Activated CD4-positive, alpha-beta T cell treated with anti-CD3 and anti-CD28 coated beads, Interleukin-2, amount 50 U/mL, for 24 hours (primary cell): ENCODE measurements at places on chromosomes 2 and 18.

GRCh38 chr2:176814740-176815367, 397.7 kb upstream of the HNRNPA3 start:
- no peak for DNase-seq

DNA sequence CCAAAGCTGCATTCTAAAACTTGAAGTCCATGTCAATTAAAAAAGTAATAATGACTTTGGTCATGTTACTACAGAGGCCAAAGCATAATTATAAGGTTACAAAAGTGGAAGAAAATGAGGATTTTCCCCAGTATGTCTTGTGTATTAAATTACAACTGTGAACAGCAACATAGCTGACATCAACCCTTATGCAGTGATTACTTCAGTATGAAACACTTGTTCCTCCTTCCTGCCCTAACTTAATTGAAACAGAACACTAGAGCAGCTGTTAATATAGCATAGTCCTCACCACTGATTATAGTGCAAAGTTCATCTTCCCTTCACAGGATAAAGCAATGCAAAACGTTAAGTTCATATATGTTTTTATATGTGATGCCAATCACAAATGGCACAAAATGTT, 29.9 kb downstream of the EPB41L3 start:
- DNase-seq = no peak

GRCh38 chr2:122148128-122148767, 392.8 kb downstream of the TSN start:
- no peak for DNase-seq

DNA sequence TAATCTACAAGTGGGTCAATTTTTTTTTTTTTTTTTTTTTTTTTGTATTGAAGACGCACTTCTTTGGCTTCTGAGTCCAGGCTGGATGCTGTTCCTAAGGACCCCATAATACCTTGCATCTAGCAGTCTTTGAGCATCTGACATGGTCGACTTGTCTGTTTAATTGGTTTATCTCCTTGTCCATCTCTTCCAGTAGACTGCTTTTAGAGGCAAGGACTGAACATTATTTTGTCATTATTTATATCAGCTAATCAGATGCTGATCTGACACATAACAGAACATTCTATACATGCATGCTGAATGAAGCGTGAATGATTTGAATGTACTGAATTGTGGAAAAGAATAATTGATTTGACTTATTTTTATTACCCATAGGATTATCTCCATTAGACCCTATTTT, 118.7 kb downstream of the CDH7 start:
- DNase-seq = no peak

GRCh38 chr2:120764991-120765677, 29.5 kb downstream of the GLI2 start:
- DNase-seq = no peak

GRCh38 chr2:221674446-221674845, 102.3 kb upstream of the EPHA4 start:
- DNase-seq = no peak

GRCh38 chr2:102250278-102250821, 61.0 kb upstream of the IL1RL1 start:
- DNase-seq = no peak

GRCh38 chr18:6374340-6374739, 40.4 kb downstream of the L3MBTL4 start:
- no peak for DNase-seq

- DNase-seq = no peak
Measured at GRCh38 chr2:55114597-55114996, 64.3 kb upstream of the RTN4 start.

DNA sequence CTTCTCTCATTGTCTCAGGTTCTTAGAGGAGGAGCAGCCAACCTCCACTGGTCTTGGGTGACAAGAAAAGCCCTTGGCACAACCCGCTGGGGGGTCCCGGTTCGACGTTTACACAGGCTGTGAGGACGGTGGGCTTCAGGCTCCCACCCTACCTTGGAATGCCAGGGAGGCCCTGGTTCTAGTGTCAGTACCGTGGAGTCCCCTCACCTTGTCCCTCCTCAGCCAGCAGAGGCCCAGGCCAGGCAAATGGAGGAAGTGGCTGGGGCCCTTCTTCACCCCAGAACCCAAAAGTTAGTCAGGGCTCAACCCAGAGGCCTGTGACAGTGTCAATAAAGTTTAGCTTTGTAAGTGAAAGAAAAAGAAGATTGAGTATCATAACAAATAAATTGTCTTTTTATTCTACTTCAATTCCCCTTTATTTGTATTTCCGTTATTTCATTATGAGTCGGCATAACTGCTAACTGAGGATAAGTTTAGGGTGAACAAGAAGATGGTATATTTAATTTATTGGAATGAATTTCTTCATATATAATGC, 62.6 kb upstream of the ZSWIM2 start:
- DNase-seq = no peak

DNA sequence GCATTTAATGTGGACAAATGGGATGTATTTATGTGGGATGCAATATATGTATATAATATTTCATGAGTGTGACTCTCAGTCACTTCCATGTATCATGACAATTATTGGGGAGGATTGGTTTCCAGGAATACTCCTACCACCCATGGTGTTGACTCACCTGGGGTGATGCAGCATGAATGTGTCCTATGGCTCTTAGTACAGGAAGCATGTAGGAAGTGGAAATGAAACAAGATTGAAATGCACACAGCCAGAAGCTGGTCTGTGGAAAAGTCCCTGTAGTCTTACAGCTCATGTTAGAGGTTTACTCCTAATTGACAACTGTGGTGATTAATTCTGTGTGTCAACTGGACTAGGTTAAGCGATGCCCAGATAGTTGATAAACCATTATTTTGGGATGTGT, 89.3 kb upstream of the HAAO start:
- DNase-seq = no peak

GRCh38 chr18:22279741-22280452, 110.5 kb downstream of the GATA6 start:
- DNase-seq = no peak

DNA sequence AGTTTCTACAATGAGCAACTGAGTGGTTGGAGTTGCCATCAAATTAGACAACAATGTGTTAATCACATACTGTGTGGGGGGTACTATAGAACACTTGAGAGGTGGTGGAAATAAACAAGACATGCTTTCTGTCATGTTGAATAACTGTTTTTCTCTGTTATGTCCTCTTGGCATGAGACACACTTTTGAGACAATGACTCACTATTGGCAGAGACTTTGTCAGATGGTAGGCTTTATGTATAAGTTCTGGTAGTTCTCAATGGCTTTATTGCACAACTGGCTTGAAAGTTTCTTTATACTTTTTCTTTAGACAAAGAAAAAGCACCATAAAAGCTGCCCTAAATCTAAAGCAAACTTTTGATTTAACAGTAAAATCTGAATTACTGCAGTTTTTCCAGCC, 578.7 kb downstream of the ADCYAP1 start:
- no peak for DNase-seq

GRCh38 chr2:132609101-132609890, 60.7 kb downstream of the LYPD1 start:
- DNase-seq = no peak

DNA sequence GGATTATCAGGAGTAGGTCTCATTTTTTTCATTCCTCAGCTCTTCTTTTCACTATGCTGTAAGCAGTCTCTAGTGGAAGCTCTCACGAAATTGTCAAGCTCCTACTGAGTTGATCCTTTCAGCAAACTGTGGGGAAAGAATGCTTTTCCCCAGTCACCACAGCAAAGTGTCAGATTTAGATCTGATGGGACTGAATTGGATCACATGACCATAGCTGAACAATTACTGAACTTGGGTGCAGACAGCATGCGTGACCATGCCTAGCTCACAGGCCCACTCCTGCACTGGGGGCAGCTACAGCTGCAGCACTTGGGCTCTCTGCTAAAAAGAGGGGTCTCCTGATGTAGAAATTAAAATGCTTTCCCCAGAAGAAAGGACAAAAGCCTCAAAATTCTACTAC, 3.1 kb downstream of the ARHGAP15 start:
- no peak for DNase-seq

GRCh38 chr2:88959480-88960204, 268.2 kb downstream of the RPIA start:
- DNase-seq = no peak

DNA sequence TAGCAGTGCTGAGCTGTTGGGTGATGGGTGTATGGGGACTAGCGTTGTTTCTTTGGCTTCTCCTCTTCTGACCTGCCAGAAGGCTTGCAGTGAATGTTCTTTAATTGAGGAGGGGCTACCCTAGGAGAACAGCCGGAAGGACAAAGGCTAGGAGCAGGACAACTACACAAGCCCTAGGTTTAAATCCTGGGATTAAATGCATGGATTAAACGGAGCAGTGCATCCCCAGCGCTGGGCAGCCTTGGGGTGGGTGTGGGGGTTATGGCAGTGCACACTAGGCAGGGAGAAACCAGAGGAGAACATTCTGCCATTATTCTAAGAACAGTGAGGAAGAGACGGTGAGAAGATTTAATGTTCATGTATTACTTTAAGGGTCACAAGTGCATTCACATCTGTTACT, 86.4 kb upstream of the MCFD2 start:
- no peak for DNase-seq

DNA sequence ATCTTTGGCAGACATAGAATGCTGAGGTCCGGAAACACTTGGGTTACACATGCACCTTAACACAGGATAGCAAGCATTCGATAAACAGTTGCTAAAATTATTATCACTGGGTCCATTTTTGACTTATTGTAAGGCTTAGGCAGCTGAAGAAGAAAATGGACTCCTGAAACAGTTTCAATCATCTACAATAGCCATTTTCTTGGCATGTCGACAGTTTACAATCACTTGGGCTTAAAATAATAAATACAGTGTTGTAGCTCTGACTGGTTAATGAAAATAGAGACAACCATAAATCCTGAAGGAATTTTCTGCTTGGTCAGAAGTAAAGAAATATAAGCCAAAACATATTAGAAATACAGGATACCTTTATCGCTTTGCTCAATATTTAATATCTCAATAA, 169.2 kb downstream of the XIRP2 start:
- DNase-seq = no peak

DNA sequence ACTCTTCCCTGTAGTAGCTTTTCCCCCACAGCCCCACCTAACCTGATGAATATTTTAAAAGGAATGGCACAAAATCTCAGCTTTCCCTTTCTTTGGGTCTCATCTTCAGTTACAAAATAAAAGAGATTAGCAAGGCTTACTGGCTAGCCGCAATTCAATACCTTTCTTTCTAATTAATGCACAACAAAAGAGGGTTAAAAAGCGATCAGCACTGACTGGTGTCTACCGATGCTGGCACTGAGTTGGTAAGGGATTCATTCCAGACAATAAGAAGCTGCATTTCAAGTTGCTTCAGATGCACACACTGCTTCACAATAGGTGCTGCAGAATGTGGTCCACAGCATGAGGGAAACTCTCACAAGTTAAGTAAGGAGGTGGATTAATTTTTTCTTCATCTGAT, 41.9 kb downstream of the HDHD2 start:
- no peak for DNase-seq

GRCh38 chr2:54960164-54960563, 90.1 kb downstream of the RTN4 start:
- no peak for DNase-seq

DNA sequence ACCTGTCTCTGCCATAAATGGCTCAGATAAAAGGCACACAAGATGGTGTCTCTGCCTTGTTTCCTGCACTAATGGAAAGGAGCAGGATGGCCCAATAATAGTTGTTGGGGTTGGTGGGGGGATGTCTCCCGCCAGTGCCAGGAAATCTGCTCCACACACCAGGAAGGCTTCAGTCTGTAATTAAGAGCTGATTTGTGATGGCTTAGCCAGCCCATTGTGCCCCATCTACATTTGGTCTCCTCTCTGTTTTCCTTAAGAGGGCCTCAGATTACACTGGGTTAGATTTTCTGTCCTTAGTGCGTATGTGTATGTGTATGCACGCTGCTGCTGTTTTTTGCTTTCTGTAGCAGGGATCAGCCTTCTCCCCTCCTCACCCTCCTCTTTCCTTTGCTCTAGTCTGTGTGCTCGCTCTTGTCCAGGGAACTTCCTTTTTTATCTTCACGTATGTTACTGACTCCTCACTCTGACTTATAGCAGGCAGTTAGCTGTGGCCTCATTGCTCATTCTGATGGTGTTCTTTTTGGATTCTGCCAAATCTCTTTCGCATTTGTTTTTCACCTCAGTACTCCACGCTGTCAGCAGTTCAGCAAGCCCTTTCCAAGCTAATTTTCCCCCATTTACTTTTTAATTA, 33.4 kb upstream of the MGAT5 start:
- DNase-seq = no peak

DNA sequence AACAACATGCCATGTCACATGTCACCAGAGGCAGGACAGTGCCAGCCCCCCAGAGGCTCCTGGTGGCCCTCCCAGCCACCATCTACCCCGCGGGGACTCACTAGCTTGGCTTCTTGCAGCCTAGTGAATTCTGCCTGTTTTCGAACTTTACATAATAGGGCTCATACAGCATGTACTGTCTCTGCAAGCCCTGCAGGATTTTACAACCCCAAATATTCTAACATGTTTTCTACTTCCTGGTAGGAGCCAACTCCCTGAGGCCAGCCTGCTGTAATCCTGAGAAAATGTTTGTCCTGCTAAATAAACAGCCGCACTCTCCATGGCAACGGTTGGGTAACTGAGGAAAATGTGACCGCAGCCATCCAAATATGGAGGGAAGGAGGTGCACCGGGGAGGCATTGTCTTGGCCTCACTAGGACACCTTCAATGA, 2.7 kb downstream of the PER2 start:
- no peak for DNase-seq

GRCh38 chr2:191149391-191149790, 1.4 kb downstream of the STAT4 start:
- no peak for DNase-seq

DNA sequence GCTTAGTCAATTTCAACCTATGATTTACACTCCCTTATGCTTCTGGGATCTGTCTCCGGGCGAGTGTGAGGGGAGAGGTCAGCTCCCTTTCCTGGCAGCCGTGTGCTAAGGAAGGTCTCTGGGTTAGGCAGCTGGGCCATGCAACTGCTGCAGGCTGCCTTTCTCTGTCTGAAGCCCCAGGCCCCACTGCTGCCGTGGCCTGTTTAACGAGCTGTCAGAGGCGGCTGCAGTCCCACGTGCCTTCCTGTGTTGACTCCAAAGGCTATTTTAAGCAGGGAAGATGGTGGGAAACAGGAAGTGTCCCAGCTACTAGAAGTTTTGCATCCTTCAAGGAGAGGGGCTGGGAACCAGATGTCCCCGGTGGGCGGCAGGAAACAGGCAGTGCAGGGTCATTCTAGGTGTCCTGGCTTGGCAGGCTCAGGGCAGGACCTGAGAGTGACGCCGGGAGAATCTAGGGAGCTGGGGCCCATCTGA, 186.4 kb downstream of the TNS1 start:
- no peak for DNase-seq

DNA sequence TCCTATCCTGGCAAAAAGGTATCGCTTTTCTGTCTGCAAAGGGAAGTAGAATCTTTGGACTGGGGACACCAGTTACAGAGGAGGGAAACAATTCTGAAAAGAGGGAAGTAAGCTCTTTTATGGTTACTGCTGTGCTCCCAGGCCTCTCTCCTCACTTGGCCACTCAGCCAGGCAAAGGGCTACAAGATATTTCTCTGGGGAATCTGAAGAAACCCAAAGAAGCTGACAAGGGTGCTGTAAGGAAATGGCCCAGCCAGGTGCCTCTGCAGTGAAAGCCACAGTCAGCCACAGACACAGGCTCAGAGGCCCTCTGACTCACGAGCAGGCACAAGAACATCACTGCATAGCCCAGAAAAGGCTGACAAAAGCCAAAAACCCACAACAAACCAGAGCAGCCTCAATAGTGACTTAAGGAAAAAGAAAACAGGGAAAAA, 5.8 kb downstream of the HDLBP start:
- peak; percentile 66 for DNase-seq
